ENCODE measurements at places on chromosomes 11 and 22.

DNA sequence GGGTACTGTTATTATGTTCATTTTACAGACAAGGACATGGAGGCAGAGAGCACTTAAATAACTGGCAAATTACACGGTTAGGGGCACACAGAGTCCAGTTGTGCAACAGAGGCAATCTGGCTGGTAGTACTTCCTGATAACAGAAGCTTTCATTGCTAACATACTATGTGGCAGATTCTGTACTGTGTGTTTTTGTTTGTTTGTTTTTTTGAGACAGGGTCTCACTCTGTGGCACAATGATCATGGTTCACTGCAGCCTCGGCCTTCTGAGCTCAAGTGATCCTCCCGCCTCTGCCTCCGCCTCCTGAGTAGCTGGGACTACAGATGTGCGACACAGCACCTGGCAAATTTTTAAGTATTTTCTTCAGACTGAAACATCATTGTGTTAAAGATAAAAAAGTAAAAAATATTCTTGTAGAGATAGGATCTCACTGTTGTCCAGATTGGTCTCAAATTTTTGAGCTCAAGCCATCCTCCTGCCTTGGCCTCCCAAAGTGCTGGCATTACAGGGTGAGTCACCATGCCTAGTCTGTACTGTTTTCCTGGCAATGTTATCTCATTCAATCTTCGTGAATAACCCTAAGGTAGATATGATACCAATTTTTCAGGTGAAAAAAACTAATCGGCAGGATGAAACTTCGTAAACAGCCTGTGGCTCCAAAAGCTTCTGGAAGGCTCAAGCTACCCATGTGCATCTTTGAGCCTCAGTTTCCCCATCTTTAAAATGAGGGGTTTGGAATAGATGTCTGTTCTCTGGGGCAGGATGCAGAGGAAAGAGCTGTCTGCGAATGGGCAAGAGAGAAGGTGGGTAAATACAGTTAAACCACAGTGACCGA, 921 bp upstream of the NUCB2 start:
- DNase-seq, result no peak

DNA sequence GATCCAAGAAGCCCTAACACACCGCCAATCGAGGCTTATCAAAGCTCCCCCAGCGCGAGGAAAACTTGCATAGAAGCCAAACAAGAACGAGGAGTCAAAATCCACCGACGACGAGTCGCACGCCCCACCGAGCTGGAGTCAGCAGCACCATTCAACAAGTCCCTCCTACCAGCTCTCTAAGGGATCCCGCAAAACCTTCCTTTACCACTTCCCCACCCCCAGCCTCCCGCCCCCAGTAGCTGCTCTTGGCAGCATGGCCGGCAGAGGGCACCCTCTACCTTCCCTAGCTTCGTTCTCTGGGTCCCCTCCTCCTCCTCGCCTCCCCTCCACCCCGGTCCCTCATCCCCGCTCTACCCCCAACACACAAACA, 1.4 kb downstream of the BDNF start:
- peak; percentile 25 for DNase-seq

DNA sequence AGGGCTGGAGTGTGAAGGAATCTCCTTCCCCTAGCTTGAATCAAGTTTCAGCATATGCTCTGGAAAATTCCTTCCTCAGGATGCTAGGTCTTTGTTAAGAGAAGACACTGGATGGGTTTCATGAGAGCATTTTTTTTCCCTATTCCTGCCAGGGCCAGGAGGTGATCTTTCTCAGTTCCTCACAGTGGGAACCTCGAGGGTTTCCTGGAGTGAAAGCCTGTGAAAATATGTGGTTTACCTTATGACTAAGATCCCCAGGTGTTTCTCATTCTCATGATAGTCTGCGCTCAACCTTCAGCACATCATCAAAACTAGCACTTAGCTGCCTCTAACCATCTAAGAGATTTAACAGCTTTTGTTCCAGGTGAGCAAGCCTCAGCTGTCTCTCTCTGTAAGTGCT, 985.3 kb upstream of the FAT3 start:
- no peak for DNase-seq

DNA sequence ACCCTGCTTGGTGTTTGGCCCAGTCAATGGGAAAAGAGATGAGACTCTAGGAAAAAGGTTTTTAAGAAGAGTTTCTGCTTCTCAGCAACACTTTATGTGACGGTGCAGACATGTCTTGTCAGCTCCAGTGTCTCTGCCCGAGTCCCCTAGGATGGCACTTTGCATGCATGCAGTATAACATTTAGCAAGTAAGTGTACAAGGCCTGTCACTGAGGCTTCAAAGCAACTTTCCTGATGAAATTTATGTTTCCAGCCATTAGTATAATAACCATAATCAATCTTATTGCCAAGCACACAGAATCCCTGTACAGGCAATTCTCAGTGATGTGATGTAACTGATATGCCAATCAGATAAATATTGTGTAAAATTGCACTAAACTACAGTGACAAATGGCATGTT, 248.1 kb upstream of the PLET1 start:
- no peak for DNase-seq

GRCh38 chr22:22878211-22878570, 9.4 kb upstream of the IGLL5 start:
- DNase-seq, result no peak
